ENCODE measurements at places on chromosomes 2 and 18.

GRCh38 chr2:195289081-195289480 lies 367.9 kb upstream of the SLC39A10 start:
- no peak for DNase-seq

- DNase-seq: no peak
These were observed 135.6 kb upstream of the SMIM21 start for GRCh38 chr18:75563150-75563549.

- no peak for DNase-seq
These were observed 181.1 kb downstream of the SOCS6 start for GRCh38 chr18:70469916-70470315.

DNA sequence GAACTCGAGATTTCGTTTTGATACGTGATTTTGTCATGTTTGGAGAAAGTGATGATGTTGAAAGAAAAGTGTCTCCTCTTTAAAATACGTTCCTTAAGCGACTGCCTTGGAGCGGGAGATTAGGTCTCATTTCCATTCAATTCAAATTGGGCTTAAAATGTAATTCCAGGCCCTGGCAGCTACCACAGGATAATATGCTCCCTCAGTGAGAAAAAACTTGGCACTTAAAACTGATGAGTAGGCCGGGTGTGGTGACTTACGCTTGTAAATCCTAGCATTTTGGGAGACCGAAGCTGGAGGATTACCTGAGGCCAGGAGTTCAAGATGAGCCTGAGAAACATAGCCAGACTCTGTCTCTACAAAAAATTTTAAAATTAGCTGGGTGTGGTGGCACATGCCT lies 146.3 kb upstream of the L3MBTL4 start:
- no peak for DNase-seq

GRCh38 chr2:71535526-71535925 lies 82.2 kb downstream of the DYSF start:
- no peak for DNase-seq

DNA sequence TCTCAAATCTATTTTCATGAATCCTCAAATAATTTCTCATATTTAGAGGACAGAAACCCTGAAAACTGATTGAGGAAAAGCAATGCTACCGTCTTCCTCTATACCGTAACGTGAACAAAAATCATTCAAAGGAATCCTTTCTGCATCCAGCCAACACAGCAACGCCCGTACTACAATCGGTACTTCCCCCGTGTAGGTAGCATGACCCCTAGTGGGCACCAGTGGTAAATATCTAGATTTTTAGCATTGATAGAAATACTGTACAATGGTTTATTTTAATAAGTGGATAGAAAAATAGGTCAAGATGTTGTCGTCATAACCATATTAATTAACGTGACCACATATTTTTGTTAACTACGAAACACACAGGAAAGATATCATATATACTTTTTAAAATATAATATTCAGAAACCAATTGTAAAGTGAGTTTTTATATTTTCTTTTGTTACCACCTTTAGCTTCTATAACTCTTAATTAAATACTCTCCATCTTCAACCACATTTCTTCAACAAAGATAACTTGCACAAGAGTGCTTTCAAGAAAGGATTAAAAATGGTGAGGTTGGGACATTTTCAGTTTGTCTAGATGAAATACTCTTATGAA lies 194.1 kb downstream of the SS18 start:
- DNase-seq: peak; percentile 67

GRCh38 chr2:50443868-50444630 lies 587.9 kb downstream of the NRXN1 start:
- DNase-seq: no peak

- DNase-seq: no peak
These were observed 1402.0 kb upstream of the PIK3C3 start for GRCh38 chr18:40553029-40553428.

- no peak for DNase-seq
These were observed 29.0 kb downstream of the B4GALT6 start for GRCh38 chr18:31655354-31655753.

DNA sequence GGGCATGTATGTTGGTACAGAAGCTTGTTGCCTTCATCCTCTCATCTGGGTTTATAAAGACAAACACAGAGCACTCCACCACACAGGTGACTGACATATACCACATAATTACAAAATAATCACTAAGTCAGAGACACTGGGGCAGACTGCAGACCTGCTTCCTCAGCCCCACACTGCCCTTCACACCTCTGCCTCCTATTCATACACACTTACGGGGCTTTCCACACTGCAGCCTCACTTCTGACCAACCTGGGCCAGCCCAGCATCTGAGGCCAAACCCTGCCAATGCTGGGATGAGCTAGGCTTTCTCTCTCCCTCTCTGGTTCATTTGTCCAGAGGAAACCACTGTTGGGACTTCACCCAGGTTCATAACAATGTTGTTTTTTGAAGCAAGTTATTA lies 4.5 kb downstream of the EMX1 start:
- no peak for DNase-seq

DNA sequence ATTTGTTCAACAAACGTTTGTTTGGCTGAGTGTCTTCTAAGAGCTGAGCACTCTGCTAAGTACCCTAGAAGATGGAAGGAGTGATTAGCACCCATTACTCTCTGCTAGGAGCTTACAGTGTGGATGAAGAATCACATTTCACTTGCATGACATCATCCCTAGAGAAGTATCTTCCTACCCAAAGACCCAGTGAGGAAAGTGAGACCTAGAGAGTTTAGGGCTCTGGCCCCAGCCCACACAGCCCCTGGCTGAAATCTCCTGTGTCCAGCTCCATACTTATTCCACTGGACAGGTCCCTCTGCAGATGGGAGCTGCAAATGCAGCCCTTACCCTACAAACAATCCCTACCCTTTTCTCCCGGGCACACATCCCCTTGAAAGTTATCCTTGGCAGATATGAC lies 26.8 kb upstream of the EPAS1 start:
- no peak for DNase-seq

GRCh38 chr2:191173206-191173605 lies 22.4 kb upstream of the STAT4 start:
- DNase-seq: no peak

DNA sequence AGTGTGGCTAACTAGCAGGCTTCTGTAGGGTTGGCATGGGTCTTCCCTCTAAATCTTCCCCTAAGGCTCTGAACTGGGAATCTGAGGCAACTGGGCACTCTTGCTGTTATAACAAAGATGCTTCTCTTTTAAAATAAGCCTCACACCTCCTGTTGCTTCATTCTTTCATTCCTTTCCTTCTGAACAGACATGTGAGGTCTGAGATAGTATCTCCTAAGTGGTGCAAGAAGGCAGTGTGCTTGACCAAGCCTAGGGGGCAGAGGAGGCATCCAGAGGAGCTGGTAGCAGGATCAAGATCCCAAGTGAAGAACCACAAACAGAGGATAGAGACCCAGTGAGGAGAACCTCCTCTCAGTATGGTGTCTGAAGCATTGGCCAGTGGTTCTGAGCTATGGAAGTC lies 90.9 kb downstream of the TTC27 start:
- no peak for DNase-seq

- peak; percentile 32 for DNase-seq
These were observed 11.6 kb upstream of the DNER start for GRCh38 chr2:229725716-229726574.

GRCh38 chr2:222730366-222730999 lies 59.0 kb downstream of the MOGAT1 start:
- no peak for DNase-seq

- DNase-seq: no peak
These were observed 263.0 kb downstream of the NDUFA10 start for GRCh38 chr2:239762106-239762505.

DNA sequence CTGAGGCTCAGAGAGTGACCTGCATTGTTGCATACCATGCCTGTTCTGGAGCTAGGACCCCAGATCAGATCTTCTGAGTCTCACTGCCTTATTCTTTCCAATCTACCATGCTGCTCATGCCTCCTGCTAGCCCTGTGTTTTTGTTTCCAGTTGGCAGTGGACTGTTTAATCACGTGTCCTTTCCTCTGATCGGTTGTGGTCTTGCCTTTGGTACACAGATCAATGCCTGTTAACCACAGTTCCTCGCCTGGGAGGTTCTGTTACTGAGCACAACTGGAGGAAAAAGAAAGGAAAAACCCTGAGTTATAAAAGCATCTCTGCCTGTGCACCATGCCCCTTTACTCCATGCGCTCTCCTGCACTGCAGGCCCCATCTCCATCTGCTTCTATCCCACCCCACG lies 329.1 kb downstream of the SETBP1 start:
- no peak for DNase-seq

- DNase-seq: no peak
These were observed 441.9 kb upstream of the SLC14A2 start for GRCh38 chr18:45173327-45173726.

GRCh38 chr2:109510136-109511028 lies 103.4 kb downstream of the SEPTIN10 start:
- peak; percentile 87 for DNase-seq

DNA sequence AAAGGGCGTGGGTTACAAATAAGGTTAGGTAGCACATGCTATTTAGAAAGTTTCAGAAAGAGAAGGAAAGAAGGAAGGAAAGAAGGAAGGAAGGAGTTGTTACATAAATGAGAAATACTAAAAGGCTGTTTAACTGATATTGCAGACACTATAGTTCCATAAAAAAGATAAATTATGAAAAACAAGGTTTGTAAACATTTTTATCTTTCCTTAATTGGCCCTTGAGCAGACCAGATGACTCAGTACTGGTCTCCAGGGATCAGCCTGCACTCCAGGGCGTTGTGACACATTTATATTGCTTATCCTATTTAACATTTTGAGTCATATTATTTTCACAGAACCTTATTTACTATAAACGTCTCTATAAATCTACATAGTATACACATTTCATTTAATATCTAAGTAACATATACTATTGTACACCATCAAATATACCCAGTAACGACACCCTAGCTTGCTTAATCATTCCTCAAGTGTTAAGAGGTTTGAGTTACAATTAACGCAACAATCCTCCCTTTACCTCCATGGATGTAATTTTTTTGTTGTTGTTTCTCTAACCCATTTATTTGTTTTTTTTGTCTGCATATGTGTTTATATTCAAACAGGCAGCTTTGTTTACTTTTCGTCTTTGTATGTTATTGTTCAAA lies 2.8 kb upstream of the RAB31 start:
- peak; percentile 77 for DNase-seq

- DNase-seq: no peak
These were observed 77.6 kb upstream of the ALPP start for GRCh38 chr2:232300894-232301387.

GRCh38 chr18:10010611-10011015 lies 96.8 kb downstream of the VAPA start:
- peak; percentile 93 for DNase-seq

GRCh38 chr18:5969989-5970403 lies 74.7 kb upstream of the TMEM200C start:
- no peak for DNase-seq

- DNase-seq: no peak
These were observed 8.6 kb upstream of the PLEKHM3 start for GRCh38 chr2:208033701-208034502.

DNA sequence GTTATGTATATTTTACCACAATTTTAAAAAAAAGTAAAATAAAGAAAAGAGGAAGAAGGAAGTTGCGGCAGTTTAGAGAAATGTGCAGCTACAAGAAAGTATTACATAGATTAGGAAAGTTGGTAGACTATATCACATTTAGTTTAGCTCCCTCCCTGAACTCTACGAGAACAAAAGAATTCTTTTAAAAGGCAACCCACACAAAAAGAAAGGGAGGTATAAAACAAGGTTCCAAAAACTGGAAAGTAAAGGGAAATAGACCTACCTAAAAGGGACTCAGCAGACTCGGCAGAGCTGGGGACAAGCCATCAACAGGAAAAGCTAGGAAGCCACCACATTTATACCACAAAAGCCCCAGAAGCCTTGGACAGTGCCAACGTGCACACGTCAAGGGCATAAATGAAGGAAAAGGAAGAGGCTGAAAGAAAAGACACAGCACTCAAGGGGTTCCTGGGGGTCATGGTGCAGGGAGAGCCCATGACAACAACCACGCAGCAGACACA lies 9.1 kb downstream of the TMEM127 start:
- no peak for DNase-seq

Measured in AG08395 (cell line).